Ecto neural progenitor cell (in vitro differentiated cells): ENCODE measurements at places on chromosomes 2 and 18.

DNA sequence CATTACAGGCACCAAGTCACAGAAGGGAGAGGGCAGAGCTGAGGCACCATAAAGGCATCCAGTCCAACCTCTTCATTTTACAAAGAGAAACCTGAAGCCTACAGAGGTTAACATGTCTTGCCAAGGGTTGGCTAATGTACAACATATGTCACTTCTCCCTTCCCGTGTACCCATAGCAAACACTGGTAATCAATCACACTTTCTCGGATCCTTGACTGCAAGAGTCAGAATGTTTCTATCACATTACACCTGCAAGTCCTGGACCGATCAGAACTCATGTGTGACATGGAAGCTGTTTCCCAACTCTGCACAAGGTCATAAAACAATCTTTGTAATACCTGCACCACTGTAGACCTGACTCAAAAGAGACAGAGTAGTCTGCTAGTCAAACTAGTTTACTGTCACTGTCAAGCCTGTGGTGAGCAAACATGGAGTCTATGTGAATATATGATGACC is 6.0 kb downstream of the ANKRD44 start:
- DNase-seq: no peak

- DNase-seq: no peak
Observed at GRCh38 chr2:175490360-175490791, 308.9 kb upstream of the ATP5MC3 start.

DNA sequence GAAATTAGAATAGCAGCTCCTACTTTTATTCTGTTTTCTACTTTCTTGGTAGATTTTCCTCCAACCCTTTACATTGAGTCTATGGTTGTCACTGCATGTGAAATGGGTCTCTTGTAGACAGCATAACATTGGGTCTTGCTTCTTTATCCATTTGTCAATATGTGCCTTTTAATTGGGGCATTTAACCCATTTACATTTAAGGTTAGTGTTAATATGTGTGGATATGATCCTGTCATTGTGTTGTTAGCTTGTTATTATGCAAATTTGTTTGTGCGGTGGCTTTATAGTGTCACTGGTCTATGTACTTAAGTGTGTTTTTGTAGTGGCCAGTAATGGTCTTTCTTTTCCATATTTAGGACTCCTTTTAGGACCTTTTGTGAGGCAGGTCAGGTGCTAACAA is 276.9 kb upstream of the SPHKAP start:
- DNase-seq: no peak

- no peak for DNase-seq
Observed at GRCh38 chr2:136242100-136242499, 124.2 kb upstream of the CXCR4 start.

- DNase-seq: no peak
Observed at GRCh38 chr2:168034616-168035015, 212.8 kb downstream of the STK39 start.

DNA sequence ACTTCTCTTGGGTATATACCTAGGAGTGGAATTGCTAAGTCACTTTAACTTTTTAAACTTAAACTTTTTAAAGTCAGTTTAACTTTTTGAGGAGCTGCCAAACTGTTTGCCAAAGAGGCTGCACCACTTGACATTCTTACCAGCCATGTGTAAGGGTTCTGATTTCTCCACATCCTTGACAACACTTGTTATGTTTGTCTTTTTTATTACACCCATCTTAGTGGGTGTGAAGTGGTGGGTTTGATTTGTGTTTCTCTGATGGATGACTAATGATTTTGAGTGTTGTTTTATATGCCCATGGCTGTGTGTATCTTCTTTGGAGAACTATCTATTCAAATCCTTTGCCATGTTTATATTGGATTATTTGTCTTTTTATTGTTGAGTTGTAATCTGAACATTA is 13.6 kb downstream of the ASAP2 start:
- no peak for DNase-seq
